SW480 (cell line): ENCODE measurements at places on chromosomes 11 and 22.

GRCh38 chr22:29944339-29944738 is 61.4 kb downstream of the MTMR3 start:
- DNase-seq = no peak

GRCh38 chr11:105713696-105714095 is 103.8 kb downstream of the GRIA4 start:
- DNase-seq = no peak

DNA sequence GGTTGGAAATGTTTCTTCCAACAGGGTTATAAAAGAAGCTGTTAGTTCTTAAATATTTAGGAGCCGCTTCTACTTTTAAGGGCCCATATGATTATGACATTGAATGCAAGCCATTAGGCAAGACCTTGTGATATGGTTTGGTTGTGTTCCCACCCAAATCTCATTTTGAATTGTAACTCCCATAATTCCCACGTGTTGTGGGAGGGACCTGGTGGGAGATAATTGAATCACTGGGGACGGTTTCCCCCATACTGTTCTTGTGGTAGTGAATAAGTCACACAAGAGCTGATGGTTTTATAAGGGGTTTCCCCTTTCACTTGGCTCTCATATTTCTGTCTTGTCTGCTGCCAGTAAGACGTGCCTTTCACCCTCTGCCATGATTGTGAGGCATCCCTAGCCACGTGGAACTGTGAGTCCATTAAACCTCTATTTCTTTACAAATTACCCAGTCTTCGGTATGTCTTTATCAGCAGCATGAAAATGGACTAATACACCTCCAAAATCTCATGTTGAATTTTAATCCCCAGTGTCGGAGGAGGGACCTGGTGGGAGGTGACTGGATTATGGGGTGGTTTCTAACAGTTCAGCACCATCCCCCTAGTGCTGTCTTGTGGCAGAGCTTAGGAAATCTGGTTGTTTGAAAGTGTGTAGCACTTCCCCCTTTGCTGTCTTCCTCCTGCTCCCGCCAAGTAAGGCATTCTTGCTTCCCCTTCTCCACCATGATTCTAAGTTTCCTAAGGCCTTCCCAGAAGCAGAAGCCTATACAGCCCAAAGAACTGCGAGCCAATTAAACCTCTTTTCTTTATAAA is 4.3 kb downstream of the CD59 start:
- no peak for DNase-seq

DNA sequence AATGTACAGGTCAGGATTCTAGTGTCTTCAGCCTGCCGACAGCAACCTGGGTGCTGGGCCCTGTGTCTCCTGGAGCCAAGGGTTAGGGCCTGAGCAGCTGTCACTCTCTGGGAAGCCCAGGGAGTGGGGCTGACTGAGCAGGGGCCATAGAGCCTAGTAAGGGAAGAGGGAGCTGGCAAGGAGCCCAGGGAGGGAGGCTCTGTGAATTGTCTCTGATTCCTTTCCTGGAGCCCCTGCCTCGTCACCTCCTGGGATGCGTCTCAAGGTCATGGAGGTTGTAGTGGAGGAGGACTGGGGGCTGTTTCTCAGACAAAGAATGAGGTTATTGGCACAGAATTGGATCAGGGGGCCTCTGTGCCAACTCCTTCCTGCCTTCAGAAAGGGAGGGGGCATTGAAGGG is 11.8 kb downstream of the SOX10 start:
- no peak for DNase-seq

DNA sequence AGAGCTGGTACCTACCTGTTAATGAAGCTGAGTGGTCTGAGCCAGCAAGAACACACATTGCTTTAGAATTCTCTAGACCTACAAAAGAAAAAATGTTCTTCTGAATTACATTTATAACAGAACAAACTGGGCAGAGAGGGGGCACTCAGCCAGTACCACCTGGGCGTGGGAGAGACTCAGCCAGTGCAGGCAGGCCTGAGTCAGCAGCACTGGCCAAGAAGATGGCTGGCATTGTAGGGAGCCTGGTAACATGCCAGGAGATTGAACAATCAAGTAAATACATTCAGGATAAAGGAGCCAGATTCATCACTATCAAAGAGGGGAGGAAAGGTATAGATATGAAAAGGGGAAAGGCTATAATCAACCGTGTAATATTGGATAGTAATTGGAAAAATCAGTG is 19.9 kb downstream of the SERGEF start:
- DNase-seq = no peak

GRCh38 chr22:46596032-46596441 is 24.1 kb upstream of the GRAMD4 start:
- no peak for DNase-seq

DNA sequence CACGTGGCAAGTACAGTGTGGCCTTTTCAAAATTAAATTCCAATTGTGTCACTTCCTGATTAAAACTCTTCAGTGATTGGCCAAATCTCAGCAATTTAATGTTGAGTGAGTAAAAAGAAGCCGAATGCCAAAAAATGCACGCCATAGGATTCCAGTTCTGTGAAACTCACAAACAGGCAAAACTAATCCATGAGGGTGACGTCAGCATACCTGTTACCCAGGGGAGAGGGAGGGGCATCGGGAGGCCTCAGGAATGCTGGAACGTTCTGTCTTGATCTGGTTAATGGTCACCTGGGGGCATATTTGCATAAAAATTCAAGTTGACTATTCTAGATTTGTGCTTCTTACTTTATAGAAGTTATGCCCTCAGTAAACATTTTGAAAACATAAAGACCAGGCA is 39.9 kb upstream of the RAB1B start:
- no peak for DNase-seq

GRCh38 chr11:127470306-127470884 is 469.8 kb upstream of the KIRREL3 start:
- DNase-seq = peak; percentile 9

- DNase-seq = peak; percentile 58
These were observed 23.4 kb upstream of the RIC3 start for GRCh38 chr11:8192016-8192895.

DNA sequence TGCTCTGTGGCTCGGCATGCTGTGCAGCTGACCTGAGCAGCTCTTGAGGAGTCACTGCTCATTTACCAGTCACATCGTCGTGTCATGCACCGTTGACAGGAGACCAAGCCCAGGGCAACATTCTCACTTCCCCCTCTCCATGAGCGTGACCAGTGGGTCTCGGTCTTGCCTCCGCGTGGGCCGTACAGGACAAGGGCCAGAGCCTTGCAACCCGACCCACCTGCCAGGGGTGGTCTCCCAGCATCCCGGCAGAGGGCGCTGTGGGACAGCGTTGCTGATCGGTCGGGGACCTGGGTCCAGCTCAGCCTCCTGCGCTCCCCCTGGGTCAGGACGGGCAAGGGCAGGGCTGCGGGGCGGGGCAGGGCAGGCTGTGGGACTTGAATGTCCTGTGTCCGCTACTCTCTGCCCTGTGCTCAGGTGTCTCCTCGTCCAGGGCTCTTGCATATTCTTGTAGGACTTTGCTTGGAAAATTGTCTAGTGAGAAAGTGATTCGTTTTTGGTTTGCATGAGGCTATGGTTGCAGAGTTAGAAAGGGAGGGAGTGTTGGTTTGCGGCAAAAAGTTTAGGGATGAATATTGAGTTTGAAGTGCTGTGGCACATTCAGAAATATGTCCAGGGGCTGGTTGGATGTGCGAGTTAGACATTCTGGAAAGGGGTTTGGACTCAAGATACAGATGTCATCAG is 16.2 kb downstream of the EIF4G2 start:
- peak; percentile 76 for DNase-seq

GRCh38 chr11:22203281-22203680 is 10.4 kb downstream of the ANO5 start:
- no peak for DNase-seq

DNA sequence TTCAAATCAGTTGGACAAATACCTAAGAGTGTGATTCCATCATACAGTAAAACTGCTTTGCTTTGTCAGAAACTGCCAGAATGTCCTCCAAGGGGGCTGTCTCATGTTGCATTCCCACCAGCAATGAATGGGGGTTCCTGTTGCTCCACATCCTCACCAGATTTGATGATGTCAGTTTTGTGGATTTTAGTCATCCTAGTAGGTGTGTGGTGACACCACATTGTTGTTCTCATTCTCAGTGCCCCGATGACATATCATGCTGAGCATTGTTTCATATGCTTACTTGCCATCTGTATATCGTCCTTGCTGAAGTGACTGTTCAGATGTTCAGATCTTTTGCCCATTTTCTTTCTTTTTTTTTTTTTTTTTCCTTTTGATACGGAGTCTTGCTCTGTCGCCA is 37.0 kb downstream of the CDPF1 start:
- no peak for DNase-seq

- no peak for DNase-seq
These were observed 97.7 kb upstream of the FGF3 start for GRCh38 chr11:69916806-69917387.

GRCh38 chr11:108220721-108221336 is 1.6 kb downstream of the NPAT start:
- DNase-seq = no peak

GRCh38 chr11:6062691-6063358 is 32.3 kb upstream of the OR56A1 start:
- DNase-seq = no peak

DNA sequence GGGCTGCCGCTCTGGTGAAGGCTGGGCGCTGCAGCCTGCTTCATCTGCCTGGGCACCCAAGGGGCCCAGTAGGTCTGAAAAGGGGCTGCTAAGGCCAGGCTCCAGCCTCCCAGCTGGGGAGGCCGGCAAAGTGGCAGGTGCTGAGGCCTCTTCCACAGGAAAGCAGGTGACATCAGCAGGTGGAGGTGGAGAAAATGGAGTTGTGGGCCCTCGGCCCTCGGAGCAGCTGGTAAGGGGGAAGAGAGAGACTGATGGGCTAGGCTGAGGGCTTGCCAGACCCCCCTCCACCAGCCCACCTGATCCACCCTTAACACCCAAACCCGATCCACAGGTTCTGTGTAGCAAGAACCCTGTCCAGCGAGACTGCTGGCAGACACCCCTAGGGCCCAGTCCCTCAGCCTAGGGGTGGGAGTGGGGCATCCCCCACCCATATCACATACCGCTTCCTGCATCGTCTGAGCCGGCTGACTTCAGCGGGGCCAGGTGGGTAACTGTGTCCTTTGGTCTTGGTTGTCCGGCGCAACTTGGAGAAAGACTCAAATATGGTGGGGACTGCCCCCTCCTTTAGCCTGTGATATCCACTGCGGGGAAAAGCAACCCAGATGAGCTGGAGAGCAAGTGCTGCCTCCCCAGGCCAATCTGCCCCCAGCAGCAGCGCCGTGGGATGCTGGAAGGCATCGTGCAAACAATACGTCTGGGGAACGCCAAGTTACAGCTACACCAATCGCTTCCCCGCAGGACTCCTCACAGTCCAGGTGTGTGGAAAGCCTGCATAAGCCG is 1.5 kb downstream of the THAP7 start:
- DNase-seq = no peak
